ENCODE measurements at places on chromosomes 3 and 15. TPM values are rescaled to one million over a fixed set of nuclear protein-coding genes. Genes with fewer than 3 reads are reported as not detected.
A peak's percentile ranks its signal among the peaks of the same experiment; 100 is the strongest.

ZNF620 gene
- total RNA-seq = 2.7 TPM

NOX5 gene
- total RNA-seq = 0.10 TPM

ATP8B4 gene
- 1.3 TPM for total RNA-seq

- H3K27ac ChIP-seq = peak overlapping the region; percentile 38
- no peak for DNase-seq
- H3K4me1 ChIP-seq = peaks cover 11% of the 10 kb centered on the region
- H3K4me3 ChIP-seq = peak overlapping the region; percentile 31
These were observed 81.1 kb upstream of the VGLL4 start for GRCh38 chr3:11724615-11725339.

DNA sequence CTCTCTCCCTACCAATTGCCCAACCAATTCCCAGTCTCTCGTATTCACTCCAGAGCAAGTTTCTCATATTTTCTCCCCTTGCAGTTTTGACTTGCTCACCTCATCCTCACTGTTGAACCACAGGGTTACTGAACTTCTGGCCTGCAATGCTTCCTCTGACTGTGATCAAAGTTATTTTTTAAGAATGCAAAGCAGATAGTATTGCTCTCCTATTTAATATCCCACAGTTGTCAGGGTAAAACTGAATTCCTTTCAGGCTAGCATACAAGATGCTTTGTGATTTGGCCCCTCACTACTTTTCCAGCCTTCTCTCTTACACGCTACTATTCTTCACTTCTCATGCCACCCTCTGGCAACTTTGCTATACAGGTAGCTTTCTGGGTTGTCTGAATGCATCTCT, 80.9 kb downstream of the LRRFIP2 start:
- H3K4me3 ChIP-seq = no peak overlapping the region
- no peaks in the 10 kb centered on the region for H3K27me3 ChIP-seq
- no peak for DNase-seq
- no peaks in the 10 kb centered on the region for H3K4me1 ChIP-seq
- peaks cover 16% of the 10 kb centered on the region for H3K36me3 ChIP-seq

GRCh38 chr15:38504680-38505467, 50.9 kb downstream of the FAM98B start:
- H3K36me3 ChIP-seq = peaks cover 97% of the 10 kb centered on the region
- no peaks in the 10 kb centered on the region for H3K27me3 ChIP-seq
- no peak for DNase-seq
- H3K27ac ChIP-seq = no peak overlapping the region
- H3K4me1 ChIP-seq = no peaks in the 10 kb centered on the region
- H3K4me3 ChIP-seq = no peak overlapping the region

DNA sequence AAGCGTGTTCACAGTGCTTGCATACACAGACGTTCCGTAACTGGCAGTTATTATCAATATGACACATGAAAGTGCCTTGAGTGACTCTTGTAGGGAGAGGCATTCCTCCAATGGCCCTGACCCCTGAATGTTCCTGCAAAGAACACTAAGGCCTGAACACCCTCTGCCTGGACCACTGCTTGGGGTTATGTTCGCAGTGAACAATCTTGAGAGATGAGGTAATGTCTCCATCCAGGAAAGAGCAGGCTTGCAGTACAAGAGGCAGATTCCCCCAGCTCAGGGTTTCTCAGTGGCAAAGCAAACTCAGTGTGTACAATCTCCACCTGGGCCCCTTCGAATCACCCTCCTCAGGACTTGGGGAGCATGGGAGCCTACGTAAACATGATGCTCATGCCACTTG, 324.6 kb downstream of the MAGI1 start:
- H3K36me3 ChIP-seq = no peaks in the 10 kb centered on the region
- no peak overlapping the region for H3K27ac ChIP-seq

Measured in T-cell (primary cell).